ENCODE measurements at places on chromosomes 2 and 18.

- no peak for DNase-seq
Measured at GRCh38 chr2:139478165-139478914, 698.1 kb upstream of the NXPH2 start.

DNA sequence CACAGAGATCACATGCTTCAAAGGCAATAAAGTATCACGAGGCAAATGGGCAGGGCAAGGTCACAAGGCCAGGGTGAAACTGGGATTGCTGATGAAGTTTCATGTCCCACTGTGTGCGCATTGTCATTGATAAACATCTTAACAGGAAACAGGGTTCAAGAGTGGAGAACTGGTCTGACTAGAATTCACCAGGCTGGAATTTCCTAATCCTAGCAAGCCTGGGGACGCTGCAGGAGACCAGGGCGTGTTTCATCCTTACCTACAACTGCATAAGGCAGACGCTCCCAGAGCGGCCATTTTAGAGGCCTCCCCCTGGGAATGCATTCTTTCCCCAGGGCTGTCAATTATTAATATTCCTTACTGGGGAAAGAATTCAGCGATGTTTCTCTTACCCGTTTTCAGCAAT, 33.2 kb downstream of the PTPN4 start:
- no peak for DNase-seq

GRCh38 chr2:147420947-147421675, 423.7 kb upstream of the ACVR2A start:
- no peak for DNase-seq

GRCh38 chr2:85602476-85603234, at the start of gene TMEM150A:
Gene TMEM150A (minus strand): TSS chr2:85602698. CDS start chr2:85601948, 750 bp downstream.
- no peak for DNase-seq

DNA sequence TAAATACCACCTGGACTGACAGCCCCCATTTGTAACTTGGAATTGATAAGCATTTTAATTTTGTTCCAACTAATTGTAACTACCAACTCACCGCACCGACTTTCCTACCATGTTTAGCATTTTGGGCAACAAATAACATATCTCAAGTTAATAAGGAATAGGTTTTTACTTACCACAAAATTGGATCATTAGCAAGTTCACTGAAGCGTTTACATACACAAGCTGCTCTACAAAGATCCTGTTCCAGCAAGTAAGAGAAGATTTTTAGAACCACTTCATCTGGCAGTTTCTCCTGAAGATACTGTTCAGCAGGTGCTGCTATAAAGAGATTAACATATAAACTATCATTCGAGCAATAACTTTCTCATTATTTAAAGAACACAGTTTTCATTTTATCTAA, 55.7 kb downstream of the MSH6 start:
- no peak for DNase-seq

DNA sequence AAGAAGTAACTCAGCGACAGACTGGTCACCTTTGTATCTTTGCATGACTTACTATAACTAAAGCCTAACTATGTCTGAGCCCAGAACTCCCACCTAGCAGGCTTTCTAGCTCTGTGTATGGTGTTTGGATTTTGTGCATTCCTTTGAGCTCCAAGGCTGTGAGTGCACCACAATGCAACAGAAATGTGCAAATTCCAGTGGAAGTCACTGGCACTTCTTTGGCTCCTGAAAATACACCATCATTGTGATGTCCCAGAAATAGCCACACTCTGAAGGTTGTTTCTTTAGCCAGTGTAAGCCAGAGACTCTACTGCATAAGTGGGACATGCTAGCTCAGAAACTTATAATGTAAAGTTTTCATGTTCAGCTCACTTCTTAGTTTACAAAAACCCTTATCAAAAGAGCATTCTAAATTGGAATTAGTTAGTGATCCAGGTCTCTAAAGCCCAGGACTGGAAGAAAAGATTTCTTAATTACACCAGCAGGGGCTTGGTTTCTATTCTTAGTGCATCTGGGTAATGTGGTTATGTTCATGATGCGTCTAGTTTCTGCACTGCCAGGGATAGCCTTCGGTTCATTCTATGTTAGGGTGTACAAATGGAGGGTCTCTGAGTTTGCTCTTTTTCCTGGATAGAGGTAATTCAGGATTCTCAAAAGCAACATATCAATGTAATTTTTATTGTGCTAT, 1239.5 kb upstream of the ZEB2 start:
- DNase-seq, result no peak

DNA sequence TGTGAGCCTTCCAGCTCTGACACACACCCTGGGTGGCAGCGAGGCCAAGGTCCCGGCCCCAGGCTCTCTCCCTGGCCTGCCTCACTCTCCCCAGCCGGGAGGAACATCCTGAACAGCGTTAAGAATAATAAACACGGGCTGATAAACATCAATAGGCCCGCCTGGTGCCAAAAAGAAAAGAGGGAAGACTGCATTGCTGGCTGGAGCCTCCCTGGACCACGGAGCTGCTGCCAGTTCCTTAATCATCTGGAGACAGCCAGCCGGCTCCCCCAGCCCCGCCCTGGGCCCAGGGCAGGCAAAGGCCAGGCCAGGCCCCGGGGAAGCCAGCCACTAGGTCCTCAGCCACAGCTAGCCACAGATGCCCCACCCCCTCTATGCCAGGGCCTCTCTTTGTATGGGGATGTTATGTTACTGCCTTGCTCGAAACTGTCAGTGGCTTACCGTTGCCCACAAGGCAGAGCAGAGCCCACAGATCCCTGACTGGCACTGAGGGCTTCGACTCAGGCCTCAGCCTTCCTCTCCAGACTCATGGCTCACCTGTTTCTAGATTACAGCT, 293.7 kb downstream of the DYSF start:
- DNase-seq, result no peak

DNA sequence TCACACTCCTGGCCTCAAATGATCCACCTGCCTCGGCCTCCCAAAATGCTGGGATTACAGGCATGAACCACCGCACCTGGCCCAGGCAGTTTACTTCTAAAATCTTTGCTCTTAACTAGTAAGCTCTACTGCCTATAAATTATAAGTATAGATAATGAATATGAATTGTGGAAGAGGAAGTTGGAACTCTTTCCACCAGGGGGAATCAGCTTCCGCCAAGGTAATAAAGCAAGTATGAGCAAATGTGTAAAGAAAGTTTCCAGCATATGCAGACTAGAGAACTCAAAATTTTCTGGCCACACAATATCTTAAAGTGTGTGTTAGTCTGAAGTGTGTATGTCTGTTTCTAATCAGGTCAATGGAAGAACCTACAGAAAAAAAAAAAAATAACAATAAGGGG, 68.1 kb downstream of the RMDN2 start:
- no peak for DNase-seq

GRCh38 chr2:231640641-231641111, 48.0 kb downstream of the TEX44 start:
- DNase-seq, result no peak

DNA sequence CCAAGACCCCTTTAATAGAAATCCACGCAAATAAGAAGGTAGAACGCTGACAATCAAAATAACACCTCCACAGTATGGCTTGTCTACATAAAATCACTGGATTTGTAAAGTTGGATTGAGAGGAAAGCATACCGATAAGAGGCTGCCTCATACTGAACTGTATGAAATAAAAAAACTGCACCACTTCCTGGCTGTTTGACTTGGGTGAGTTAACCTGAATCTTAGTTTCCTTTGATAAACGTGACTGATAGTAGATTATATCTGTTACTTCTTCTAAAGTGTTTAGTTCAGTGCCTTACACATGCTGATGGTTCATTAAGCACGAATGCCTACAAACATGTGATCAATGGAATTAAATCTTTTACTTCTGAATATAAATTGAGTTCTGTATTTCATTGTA, 140.4 kb upstream of the RNF152 start:
- no peak for DNase-seq

GRCh38 chr2:143740431-143740830, 611.2 kb downstream of the ARHGAP15 start:
- DNase-seq, result no peak

DNA sequence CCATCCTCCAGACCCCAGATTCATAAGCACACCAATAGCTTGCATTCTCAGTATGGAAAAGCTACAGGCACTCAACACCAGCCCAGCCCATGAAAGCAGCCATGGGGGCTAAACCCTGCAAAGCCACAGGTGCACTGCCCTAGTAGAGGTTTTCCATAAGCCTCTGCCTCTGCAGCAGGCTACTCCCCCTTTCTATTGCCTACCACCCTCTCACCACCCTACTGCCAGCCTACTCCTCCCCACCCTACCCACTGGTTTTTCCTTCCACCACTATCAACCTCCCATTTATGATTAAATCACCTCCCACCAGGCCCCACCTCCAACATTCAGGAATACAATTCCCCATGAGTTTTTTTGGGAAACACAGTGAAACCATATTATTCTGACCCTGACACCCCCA, 96.4 kb upstream of the TEKT4 start:
- no peak for DNase-seq

- DNase-seq, result no peak
Measured at GRCh38 chr2:20231598-20232026, 6.7 kb upstream of the SDC1 start.

DNA sequence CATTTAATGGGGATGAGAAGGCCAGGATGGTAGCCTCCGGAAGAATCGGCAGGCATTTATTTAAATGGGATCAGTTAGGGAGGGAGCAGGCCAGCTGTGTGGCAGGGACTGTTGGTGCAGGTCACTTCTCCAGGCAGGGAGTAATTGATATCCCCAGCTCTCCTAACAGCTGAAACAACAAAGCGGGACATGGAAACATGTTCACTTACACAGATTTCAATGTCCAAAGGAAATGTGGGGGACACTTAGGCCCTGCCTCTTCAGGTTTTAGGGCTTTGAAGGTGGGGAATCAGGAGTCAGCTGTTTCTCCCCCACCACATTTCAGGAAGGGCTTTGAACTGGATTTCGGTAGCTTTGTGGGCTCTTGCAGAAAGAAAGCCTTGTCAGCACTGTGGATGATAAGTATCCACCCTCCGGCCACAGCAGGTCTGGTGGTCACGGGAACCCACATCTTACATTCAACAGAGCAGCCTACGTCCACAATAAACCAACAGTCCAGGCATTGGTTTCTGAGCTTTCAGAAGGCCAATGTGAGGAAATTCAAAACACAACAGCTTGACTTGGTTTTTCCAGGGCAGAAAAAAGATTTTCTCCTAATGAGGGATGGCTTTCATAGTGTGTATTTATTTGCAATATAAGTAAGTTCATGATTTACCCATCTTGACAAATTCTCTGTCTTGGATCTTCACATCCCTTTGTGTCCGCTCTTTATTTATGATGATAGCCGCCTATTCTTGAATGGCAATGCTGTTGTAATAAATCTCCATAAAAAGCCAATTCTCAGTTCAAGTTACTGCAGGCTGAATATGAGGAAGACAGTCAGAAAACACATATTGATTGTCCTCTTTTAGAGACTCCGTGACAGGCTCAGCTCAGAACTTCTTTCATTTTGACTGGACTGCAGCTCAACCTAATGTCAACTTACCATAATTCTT, 96.6 kb upstream of the NRP2 start:
- DNase-seq, result no peak

GRCh38 chr2:132909427-132909826, 239.4 kb upstream of the LYPD1 start:
- no peak for DNase-seq

GRCh38 chr2:25371253-25372241, 29.8 kb upstream of the DNMT3A start:
- no peak for DNase-seq

- no peak for DNase-seq
Measured at GRCh38 chr2:120959426-120959825, 223.8 kb downstream of the GLI2 start.

DNA sequence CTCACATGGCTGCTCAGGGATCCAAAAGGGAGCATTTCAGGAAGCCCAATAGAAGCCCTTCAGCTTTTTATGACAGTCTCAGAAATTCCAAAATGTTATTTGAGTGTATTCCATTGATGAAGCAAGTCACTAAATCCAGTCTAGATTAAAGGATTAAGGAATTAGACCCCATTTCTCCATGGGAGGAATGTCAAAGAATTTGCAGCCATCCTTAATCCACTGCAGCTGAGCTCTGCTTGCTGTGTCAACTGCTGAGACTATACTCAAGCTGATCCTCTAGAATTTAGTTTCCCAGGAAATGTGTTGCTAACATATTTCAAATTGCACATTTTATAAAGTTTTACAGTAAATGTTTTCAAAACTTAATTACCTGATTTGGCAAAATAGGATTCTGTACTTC, 28.4 kb upstream of the C2orf69 start:
- no peak for DNase-seq

GRCh38 chr2:130911482-130911881, 74.8 kb downstream of the ARHGEF4 start:
- DNase-seq, result no peak

DNA sequence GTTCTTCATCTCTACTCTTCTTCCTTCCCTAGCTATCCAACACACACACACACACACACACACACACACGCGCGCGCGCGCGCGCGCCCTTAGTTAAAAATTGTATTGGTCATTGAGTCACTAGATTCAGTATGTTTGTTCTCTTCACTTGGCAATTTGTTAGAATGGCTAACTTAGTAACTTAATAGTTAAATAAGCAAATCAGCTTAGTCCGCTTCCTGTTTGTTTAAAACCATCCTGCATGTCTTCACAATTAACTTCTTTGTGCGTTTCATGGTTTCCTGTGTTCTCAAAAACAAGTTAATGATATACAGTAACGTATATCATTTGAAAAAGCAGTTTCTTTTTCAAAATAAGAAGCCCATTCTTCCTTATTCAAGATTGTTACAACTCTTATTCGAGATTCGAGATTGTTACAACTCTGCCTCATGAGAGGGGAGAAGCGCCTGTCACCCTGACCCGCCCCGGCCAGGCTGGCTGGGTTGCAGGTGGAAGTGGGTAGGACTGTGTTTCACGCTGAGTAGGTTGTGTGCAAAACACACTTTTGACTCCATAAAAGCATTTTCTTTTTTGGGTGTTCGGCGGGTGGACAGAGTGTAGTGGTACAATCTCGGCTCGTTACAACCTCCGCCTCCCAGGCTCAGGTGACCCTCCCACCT, 9.5 kb upstream of the CNNM3 start:
- no peak for DNase-seq

DNA sequence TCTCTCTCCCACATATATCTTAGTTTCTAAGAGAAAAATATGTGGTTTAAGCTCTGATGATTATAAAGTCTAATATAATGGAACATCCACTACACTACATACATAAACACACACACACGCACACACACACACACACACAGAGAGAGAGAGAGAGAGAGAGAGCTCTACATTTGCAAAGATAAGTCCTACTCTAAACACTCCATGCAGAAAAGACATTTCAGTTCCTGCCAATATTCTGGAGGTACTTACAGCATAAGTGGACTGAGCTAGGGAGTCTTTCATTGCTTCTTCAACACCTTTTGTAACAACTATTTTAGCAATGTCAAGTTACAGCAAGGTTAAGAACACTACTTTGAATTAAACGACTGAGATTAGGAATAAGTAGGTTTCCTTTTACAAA, 80.1 kb downstream of the FIGN start:
- DNase-seq, result no peak

GRCh38 chr2:61720911-61721310, 132.9 kb downstream of the FAM161A start:
- no peak for DNase-seq

- no peak for DNase-seq
Measured at GRCh38 chr18:58370038-58370580, 258.8 kb downstream of the ALPK2 start.

GRCh38 chr2:229363185-229363814, 92.2 kb upstream of the PID1 start:
- no peak for DNase-seq

Data from cortex of kidney (tissue), 1 donor.